Upper lobe of left lung (tissue), 6 donors: ENCODE measurements at places on chromosomes 2 and 18.

DNA sequence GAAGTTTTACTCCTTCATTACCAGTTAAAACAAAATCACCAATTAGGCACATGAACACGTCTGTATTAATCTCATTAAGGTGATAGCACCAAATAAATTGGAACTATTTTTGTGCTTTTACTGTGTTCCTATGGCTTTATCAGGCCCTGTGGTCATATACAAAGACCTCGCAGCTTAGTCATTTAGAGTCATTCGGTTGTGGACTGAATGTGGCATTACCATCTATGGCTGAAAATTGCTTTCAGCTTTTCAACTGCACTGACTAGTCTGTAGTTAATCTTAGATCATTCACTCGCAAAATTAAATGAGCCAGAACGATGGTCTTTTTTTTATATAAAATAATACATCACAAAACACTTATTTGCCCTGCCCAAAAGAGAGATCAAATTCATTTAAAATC is 601.7 kb downstream of the NR4A2 start:
- DNase-seq: no peak

DNA sequence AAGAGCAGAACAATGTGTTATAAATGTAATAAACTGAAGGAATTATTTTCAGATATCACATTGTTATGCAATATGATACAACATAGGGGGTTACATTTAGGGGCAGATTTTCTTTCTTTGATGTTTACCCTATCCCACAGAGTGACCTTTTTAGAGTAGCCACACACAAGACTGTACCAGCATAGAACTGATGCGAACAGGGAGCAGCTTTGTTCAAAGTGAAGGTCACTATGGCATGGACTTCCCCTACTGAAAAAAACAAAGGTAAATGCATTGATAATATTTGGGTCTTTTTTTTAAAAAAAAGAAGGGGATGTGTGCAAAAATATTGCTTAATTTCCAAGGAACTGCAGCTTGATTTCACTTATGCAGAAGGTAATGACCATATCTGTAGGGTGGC is 1354.9 kb downstream of the SUCLG1 start:
- no peak for DNase-seq

DNA sequence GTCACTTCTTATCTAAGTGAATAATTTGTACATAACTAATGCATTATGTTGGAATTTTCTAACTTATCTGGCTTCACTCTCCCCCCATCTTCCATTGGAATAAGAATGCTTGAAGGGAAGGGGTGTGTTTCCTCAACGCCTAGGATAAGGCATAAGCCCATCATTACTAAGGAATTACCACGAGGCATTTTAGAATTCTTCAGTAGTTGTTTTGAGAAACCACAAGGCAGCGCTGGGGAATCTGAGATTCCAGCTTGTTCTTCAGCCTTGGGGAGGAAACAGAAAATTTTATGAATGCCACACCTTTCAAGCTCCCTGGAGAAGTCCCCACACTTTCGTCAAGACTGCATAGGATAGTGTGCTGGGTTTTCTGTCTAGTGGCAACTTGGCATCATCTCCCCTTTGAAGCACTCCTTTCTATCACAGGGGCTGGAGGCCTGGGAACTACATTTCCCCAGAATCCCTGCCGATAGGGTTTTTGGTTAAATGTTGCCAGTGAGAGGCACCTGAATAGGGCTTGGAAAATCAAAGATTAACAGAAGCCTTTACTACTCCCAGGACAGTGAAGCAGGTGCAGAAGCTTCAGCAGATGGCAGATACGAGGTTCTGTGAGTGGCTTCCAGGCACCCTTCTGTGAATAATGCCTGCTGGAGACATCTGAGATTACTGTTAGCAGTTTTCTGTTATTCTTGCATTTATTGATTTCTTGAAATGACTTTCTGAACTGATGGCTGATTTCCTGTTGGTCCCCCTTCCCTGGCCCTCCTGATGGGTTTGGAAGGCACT is 192.7 kb upstream of the REV1 start:
- no peak for DNase-seq

GRCh38 chr2:209525834-209526281 is 102.0 kb downstream of the MAP2 start:
- no peak for DNase-seq

- DNase-seq: peak; percentile 38
Observed at GRCh38 chr2:21317131-21317530, 193.4 kb downstream of the TDRD15 start.

DNA sequence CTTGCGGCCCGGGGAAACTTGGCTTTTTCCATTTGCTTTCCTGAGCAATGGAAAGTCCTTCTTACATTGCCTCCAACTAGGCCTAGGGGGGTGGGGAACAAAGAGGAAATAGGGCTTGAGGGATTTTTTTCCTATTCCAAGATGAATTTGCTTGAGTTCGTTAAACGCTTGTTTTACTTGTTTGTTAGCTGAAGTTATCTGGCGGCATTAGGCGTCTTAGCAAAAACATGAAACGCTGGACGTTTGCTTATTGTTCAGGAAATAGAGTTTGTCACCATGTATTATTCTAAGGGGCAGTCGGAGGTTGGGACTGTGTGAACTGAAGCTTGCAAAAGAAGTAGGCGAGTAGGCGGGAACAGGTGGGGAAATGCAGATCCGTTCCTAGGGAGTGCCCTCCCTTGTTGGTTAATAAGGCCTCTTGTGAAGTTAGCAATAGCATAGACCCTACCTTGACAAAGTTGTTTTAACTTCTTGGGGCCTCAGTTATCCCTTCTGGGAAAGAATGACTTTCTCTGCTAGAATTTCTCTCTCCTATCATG is 1.9 kb downstream of the CABLES1 start:
- DNase-seq: no peak

GRCh38 chr2:234081970-234082822 is 31.7 kb downstream of the SPP2 start:
- DNase-seq: peak; percentile 71

- DNase-seq: no peak
Observed at GRCh38 chr2:239311132-239312040, 89.4 kb downstream of the HDAC4 start.

- no peak for DNase-seq
Observed at GRCh38 chr2:162312853-162313252, 5.6 kb downstream of the IFIH1 start.

- DNase-seq: no peak
Observed at GRCh38 chr2:23532391-23533337, 147.7 kb downstream of the KLHL29 start.

GRCh38 chr2:195659114-195659513 is 2.1 kb downstream of the SLC39A10 start:
- DNase-seq: no peak

DNA sequence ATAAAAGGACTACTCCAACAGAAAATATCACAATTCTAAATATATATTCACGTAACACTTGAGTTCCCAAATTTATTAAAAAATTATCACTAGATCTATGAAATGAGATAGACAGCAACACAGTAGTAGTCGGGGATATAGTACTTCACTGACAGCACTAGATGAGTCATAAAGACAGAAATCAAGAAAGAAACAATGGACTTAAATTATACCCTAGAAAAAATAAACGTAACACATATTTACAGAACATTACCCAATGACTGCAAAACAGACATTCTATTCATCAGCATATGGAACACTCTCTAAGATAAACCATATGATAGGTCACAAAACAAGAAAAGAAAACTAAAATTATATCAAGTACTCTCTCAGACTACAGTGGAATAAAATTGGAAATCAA is 429.4 kb downstream of the MBD2 start:
- no peak for DNase-seq

GRCh38 chr18:36460854-36461253 is 163.3 kb downstream of the FHOD3 start:
- no peak for DNase-seq

GRCh38 chr18:77522051-77522675 is 272.5 kb downstream of the GALR1 start:
- no peak for DNase-seq

- no peak for DNase-seq
Observed at GRCh38 chr18:49072524-49072934, 121.8 kb upstream of the SMAD7 start.

DNA sequence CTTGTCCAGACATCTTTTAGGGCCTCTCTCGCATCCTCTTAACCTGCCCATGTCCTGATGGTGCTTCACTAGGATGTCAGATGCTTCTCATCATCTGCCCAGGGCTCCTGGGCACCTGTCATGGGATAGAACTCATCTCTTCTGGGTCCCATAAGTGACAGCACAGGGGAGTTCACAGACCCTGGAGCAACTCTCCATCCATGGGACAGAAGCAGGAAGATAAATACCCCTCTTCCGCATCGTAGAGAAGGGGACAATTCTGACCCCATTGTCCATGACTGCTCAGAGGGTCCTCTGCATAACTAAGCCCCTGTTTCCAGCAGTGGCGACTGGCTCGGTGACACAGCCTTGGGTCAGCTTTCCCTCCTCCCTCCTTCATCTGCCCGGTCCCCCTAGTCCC is 82.3 kb downstream of the TWIST2 start:
- DNase-seq: no peak

DNA sequence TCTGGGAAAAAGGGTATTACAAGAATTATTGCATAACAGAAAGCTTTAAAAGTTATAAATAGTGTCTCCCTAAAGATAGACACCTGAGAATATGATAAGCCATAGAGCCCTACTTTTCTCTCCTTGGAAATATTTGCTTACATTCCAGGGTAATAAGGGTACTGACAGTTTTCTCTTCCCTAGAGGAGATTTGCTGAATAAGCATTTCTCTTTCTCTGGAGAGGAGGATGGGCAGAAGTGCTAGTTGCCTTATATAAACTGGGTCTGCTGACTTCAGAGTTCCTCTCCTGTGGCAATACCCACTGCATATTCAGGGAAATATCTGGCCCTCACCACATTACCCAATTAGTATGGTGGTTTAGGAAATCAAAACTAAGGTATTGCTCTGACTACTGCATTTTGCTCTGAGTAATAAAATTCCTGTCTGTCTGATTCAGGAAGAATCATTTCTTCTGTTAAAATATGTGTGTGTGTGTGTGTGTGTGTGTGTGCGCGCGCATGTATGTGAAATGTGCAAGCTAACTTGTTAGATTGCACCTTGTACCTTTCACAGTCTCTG is 1391.3 kb downstream of the DSC3 start:
- no peak for DNase-seq

DNA sequence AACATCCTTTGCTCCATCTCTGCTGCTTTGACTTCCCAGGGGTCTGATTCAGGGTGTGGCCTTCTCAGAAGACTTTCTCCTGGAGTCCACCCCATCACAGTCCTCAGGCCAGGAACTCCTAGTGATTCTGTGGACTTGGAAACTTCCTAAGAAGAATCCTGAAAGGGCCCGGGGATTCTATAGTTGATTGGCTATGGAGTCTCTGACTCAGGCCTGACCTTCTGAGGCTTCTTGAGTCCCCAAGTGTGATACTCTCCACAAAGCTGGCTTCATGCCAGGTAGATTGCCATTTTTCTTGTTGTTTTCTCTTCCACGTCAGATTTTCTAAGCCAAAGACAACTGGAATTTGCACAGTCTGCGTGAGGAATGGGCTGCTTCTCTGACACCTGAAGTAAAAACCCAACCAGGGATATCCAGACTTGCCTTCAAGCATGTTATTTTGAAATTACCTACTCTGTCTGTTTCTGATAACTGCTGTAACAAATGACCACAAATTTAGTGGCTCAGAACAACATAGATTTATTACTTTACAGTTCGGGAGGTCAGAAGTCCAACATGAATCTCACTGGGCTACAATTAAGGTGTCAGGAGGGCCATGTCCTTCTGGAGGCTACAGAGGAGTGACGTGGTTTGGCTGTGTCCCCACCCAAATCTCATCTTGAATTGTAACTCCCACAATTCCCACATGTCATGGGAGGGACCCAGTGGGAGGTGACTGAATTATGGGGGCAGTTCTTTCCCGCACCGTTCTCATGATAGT is 69.3 kb downstream of the ALPK2 start:
- DNase-seq: no peak

DNA sequence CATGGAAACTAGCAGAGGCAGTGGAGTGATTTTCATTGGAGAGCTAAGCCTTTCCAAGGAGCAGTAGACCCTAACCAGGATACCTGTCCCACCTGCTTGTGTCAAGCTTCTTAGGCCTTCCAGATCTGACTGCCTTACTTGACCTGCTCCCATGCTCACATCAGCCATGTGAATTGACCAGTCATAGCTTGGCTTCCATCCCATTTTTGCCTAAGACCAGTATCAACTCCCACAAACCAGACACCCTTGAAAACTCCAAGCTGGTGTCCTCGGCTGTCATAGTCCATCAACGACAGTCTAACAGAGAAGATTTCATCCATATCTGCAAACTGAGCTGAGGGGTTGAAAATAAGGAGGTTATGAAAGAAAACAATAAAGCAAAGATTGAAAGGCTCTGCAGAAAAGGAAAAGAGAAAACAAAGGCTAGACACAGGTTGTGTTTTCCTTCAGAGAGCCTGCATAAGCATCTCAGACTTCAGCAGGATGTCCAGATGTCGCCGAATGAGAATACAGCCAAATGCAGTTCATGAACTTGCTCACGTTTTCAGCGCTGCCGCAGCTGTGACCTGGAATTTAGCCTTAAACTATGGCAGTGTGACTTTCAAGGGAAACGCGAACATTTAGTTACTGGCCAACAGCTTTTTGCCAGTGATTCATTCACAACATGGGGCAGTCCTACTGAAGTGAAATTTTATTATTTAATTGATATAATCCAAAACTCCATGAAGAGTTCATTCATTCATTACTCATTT is 868.1 kb upstream of the ID2 start:
- DNase-seq: no peak

GRCh38 chr2:136116813-136117390 is 1.0 kb downstream of the CXCR4 start:
- DNase-seq: peak; percentile 92

GRCh38 chr2:20728114-20728758 is 61.3 kb downstream of the GDF7 start:
- peak; percentile 35 for DNase-seq

- DNase-seq: peak; percentile 79
Observed at GRCh38 chr2:131035112-131035825, 58.0 kb downstream of the FAM168B start.

- no peak for DNase-seq
Observed at GRCh38 chr2:215280326-215280725, 31.5 kb upstream of the ATIC start.

GRCh38 chr2:231800493-231801091 is 14.3 kb downstream of the COPS7B start:
- DNase-seq: peak; percentile 25

GRCh38 chr2:189192766-189193165 is 13.2 kb upstream of the COL5A2 start:
- DNase-seq: no peak

GRCh38 chr2:71785516-71785981 is 332.2 kb downstream of the DYSF start:
- DNase-seq: no peak

DNA sequence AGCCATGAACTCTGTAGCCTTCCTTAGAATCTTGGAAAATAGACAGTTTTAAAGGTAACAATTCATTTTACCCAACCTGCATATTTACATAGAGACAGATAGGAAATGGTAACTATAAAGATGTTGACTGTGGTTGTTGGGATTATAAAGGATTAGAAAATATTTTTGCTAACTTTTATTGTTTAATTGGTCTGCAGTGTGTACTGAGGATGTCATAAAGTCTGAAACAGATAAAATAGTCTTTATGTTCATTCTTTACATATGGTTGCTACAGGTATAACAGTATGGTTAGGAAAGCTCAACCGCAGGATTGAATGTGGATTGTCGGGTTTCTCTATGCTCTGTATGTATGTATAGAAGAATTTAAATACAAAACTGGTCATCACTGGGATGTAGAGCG is 7.3 kb upstream of the DTNA start:
- DNase-seq: no peak
